Right renal pelvis (tissue), 4 donors: ENCODE measurements at places on chromosomes 16 and 17. TPM values are rescaled to one million over a fixed set of nuclear protein-coding genes. Genes with fewer than 3 reads are reported as not detected.
A peak's percentile ranks its signal among the peaks of the same experiment; 100 is the strongest.

GRCh38 chr16:5056352-5056751, 9.4 kb downstream of the C16orf89 start:
- DNase-seq: no peak

DNA sequence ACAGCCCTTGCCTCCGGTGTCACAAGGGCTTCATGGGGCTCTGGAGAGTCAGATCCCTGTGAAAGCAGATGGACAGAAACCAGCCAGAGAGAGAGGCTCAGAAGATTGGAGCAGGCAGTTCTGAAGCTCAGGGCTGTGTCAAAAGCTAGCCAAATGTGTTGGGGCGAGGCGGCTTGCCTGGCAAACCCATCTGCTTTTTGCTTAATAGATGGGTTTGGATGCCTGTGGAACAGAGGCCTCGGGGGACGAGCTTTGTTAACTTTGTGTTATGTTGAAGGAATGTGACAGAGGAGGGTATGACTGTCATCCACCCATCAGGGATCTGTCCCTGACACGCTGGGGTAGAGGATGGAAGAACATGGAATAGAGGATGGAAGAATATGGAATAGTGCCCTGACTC, 21.0 kb upstream of the SLC12A3 start:
- DNase-seq: no peak

- peak; percentile 68 for DNase-seq
Observed at GRCh38 chr16:4801962-4802658, at the start of gene ROGDI. TSS of gene ROGDI (minus strand) at chr16:4802633. CDS start at chr16:4802571, 62 bp downstream.

DNA sequence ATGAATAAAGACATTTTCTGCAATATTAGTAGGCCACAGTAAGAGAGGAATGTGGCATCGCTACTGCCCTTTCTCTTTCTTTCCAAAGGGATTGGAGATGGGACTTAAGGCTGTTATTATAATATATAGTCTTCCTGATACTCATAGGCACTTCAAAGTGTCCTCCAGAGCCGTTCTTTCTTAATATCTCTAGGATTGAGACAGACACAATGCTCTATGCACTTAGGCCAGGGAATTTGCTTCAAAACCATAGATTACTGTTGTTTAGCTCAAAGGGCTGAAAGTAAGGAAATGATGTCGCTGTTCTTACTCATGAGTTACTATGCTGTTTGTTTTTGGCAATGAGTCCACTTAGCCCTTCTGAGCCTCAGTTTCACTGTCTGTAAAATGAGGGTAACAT, 590.5 kb downstream of the CDH11 start:
- no peak for DNase-seq

DNA sequence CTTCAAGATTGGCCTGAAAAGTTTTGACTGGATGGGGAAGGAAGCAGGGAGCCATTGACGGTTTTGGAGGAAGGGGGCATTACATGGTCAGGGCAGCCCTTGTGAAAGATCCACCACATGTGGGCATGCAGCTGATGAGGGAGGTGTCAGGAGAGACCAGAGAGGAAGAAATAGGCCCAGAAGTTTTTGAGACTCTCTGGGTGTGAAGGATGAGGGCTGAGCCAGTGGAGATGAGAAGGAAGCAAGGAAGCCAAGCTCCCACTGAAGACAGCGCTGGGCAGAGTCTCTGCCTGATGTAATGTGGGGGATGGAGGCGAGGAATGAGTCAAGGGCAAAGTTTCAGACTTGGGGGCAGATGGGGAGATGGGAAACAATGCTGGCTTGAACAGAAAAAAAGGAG, 530 bp downstream of the CCL17 start:
- DNase-seq: no peak

DNA sequence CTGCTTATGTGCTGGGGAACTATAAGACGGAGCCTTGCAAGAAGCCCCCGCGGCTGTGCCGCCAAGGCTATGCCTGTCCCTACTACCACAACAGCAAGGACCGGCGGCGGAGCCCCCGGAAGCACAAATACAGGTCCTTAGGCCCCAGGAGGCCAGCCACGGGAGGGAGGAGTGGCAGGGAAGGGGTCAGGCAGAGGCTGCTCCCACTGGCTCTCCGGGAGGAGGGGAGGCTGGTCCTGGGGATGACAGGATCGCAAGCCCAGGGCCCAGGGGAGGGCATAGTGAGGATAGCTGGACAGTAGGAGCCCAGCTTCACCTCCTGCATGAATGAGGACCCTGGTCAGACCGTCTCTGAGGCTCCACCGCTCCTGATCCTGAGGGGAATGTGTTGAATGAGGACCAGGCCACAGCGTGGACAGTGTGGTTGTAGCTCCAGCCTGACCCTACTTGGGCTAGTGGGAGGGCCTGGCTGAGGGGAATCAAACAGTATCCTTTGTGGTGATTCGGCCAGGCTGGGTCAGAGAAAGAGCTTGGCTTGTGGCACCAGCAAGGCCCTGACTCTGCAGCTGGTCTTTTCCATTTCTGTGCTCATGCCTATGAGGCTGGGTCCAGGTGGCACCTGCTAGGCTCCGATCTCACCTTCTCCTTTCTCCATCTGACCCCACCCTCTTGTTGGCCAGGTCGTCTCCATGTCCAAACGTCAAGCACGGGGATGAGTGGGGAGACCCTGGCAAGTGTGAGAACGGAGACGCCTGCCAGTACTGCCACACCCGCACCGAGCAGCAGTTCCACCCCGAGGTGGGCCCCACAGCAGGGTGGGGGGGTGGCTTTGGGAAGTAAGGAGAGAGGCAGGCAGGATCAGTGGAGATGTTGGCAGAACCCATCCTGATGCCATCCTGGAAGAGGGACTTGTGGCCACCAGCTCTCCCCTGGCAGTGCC, 28.7 kb downstream of the UNK start:
- DNase-seq: no peak

GRCh38 chr17:40056379-40057015, 2.3 kb upstream of the MED24 start:
- DNase-seq: no peak

DNA sequence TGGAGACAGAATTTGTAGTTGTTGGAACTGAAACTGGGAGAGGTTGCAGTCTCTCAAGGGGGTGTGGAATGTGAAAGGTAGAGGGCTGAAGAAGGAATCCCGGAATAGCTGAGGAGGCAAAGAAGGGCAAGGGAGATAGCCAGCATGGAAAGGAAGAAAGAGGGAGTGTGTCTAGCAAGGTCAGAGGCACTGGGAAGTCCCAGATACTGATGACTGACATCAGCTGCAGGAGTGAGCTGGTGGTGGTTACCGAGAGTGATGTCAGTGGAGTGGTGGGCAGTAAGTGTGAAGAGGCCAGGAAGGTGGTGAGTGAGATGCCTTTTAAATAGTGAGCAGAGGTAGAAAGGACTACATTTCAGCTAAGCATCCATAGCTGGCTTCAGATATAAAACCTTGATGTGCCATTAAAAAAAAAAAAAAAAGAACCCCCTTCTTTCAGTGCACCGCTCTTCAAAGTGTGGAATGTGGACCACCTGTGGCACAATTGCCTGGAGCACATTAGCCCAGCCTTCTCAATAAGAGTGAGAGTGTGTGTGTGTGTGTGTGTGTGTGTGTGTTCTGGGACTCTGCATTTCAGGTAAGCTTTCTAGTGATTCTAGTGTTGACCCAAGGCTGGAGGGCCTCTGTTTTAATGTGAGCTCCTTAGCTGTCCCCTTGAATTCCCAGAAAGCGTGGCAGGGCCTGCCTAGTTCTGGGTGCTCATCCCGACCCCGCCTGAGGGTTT, 8.5 kb downstream of the PRMT7 start:
- DNase-seq: no peak

DNA sequence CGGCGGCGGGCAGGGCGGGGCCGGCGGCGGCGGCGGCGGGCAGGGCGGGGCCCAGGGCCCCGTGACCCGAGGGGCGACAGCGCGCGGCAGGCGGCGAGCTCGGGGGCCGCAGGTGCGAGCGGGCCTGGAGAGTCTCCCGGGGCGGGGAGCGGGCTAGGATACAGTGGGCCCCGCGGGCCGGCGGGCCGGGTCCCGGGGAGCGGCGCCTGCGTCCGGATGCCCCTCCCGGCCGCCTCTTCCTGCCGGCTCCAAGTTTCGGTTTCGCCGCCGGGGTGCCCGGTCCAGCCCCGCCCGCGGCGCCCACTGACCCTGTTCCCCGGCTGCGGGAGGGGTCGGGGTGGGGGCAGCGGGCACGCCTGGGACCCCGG, at the start of gene RNF213:
RNF213 (plus strand) TSS at position 62 of the 368 bp plus-strand sequence. CDS start 2,830 bp downstream, outside the sequence.
- no peak for DNase-seq

DNA sequence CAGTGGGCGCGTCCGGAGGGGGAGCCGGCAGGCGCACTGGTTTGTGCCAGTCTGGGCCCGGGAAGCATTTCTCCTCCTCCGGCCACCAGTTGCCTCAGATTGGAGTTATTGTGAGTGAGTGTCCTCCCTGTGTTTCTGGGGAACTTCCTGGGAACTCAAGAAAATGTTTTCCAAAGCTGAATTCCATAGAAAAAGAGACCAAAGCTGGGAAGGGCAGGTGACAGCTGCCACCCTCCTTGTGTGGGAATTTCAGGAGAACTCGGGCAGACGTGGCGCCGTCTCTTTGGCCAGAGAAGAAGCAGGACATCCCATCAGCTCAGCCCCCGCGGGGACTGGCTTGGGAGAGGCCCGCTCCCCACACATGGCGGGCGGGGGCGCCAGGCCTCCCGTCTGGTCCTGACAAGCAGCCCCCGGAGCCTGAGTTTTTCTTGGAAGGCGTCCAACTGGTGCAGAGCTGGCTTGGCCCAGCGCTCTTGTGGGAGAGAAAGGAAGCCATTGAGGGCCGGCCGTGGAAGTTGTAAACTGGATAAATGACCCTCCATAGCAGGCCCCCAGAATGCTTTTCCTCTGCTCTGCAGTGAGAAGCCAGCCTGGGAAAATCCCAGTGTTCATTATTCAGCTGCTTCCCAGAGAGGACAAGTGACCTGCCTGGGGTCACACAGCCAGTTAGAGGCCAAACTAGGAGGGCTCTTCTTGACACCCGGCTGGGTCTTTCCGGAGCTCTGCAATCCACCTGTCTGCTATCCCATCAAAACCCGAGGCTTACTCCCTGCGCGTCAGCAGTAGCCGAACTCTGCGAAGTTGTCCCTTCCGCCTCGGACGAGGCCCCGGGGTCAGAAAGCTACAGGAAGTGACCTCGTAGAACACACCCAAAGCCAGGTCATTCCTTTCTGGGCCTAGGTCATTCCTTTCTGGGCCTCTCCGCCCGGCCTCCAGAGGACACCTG, 39.2 kb upstream of the GSE1 start:
- peak; percentile 83 for DNase-seq

The HS3ST3B1 gene
- 25.1 TPM for polyA plus RNA-seq

The ATAD5 gene
- 7.3 TPM for polyA plus RNA-seq

The HEATR9 gene
- 0.10 TPM for polyA plus RNA-seq

The GRN gene
- 244 TPM for polyA plus RNA-seq

The CES1 gene
- 0.86 TPM for polyA plus RNA-seq

The RANBP10 gene
- 28.5 TPM for polyA plus RNA-seq
